Stimulated activated CD4-positive, alpha-beta T cell treated with anti-CD3 and anti-CD28 coated beads, Interleukin-1b, Interleukin-23, amount 100 ng/mL, for 1 hour (primary cell): ENCODE measurements at places on chromosomes 3 and 15.

DNA sequence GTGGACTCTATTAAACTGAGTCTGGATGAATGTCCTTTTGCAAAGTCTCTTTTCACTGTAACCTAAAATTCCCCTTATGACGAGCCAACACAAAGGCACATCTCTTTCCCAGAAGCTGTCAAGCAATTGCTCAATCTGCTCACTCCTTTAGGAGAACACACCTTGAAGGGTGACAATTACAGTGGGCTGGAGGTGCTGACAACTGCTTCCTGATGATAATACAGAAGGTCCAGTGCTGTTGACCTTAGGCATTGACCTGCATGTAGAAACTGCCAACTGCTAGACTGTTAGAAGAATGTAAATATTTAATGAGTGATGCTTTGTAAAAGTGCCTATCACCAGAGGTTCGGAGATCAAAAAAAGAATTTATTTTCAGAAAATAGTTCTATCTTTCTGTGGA lies 757.7 kb downstream of the GRM7 start:
- DNase-seq = no peak

DNA sequence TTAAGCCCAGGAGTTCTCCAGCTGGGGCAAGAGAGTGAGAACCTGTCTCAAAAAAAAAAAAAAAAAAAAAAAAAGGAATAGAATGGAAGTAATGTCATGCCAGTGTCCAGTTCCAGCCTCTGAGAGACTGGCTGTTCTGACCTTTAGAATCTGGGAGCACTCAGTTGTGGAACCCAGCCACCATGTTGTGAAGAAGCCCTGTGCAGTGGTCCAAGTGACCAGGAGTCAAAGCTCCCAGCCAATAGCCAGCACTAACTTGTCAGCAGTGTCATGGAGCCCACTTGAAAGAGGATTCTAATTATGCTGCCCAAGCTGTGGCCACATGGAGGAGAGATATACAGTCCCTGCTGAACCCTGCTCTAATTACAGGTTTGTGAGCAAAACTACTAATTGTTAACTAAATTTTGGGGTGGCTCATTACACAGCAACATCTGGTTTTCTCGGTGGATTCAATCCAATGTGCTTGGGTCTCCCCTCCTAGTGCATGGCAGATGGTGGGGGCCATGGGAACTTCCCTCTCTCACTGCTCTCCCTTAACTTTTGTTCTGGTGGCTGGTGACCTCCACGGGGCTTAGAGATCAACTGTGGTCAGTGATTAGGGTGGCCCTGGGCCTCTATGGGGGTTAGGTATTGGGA lies 55.5 kb downstream of the CLEC3B start:
- no peak for DNase-seq

DNA sequence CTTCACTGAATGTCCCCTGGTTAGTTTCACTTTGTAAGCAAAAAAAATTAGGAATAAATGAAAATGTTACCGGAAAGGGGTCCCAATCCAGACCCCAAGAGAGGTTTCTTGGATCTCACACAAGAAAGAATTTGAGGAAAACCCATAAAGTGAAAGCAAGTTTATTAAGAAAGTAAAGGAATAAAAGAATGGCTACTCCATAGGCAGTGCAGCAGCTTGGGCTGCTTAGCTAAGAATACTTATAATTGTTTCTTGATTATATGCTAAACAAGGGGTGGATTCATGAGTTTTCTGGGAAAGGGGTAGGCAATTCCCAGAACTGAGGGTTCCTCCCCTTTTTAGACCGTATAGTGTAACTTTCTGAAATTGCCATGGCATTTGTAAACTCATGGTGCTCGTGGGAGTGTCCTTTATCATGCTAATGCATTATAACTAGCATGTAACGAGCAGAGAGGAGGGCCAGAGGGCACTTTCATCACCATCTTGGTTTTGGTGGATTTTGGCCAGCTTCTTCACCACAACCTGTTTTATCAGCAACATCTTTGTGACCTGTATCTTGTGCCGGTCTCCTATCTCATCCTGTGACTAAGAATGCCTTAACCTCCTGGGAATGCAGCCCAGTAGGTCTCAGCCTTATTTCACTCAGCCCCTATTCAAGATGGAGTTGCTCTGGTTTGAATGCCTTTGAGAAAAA lies 41.0 kb upstream of the CMSS1 start:
- DNase-seq = no peak

GRCh38 chr15:80456517-80457492 lies 52.6 kb downstream of the ARNT2 start:
- no peak for DNase-seq

DNA sequence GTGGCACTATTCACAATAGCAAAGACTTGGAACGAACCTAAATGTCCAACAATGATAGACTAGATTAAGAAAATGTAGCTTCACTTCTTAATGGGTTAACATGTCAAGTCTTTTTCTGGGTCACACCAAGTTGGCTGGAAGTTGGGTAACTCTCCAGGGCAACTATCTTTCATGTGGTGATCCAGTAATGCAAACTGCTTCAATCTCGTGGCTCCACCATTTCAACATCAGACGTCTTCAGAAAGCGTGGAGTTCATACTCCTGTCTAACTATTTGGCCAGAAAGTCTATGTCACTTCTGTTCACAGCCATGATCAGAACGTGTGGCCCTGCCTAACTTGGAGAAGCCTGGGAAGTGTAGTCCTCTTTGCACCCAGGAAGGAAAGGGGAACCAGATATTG lies 32.2 kb downstream of the DUT start:
- DNase-seq = no peak

DNA sequence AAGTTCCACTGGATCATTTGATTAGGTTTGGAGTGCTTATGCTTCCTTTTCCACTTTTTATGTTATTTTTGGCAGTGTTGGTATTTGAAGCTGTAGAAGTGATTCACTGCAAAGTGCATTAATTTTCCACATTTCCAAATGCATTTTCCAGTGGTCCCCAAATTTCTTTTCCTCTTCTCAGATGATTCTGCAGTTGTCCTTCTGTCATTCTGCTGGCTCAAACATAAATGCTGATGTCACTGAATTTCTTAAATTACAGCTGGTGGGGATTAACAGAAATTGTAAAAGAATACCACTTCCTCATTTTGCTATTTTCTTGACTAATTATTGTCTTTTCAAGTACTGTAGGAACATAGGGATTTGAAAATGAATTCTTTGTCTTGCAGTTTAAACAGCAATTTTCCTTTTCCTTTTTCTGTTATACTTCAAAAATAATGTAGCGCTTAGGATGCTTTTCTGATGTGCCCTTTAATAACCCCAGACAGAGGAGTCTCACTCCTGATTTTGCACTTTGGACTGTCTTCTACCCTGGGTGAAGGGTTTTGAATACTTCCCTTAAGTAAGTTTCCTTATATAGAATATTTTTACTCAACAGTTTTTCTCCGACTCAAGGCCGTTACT lies 25.0 kb downstream of the MITF start:
- DNase-seq = no peak

DNA sequence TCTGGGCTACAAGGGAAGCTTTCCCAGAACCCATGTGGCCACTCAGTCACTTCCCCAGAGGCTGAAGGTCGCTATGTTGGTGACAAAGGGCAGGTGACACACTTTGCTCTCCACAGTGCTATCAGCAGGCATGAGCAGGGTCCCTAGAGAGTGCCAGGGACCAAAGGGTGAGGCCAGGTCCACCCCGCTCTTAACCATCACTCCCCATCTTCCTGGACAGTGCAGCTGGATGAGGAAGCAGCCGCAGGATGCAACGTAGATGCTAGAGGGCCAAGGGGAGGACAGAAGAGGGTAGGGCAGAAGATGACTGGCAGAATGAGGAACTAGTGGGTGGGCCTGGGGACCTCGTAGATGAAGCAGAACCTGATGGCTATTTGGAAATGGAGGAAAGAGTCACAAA lies 13.6 kb upstream of the LTF start:
- DNase-seq = no peak

GRCh38 chr3:177358091-177358976 lies 161.1 kb upstream of the TBL1XR1 start:
- no peak for DNase-seq

- no peak for DNase-seq
Observed at GRCh38 chr3:31432897-31433678, 99.6 kb upstream of the STT3B start.

- no peak for DNase-seq
Observed at GRCh38 chr3:169400874-169401273, 262.6 kb downstream of the MECOM start.

- no peak for DNase-seq
Observed at GRCh38 chr3:197546307-197547085, 9.3 kb downstream of the BDH1 start.

GRCh38 chr3:69210068-69210730 lies 87.8 kb upstream of the LMOD3 start:
- no peak for DNase-seq

- peak; percentile 86 for DNase-seq
Observed at GRCh38 chr15:74995182-74995778, at the start of gene SCAMP5. SCAMP5 (plus strand) TSS chr15:74995563; CDS start chr15:75011840, 16,277 bp downstream.

DNA sequence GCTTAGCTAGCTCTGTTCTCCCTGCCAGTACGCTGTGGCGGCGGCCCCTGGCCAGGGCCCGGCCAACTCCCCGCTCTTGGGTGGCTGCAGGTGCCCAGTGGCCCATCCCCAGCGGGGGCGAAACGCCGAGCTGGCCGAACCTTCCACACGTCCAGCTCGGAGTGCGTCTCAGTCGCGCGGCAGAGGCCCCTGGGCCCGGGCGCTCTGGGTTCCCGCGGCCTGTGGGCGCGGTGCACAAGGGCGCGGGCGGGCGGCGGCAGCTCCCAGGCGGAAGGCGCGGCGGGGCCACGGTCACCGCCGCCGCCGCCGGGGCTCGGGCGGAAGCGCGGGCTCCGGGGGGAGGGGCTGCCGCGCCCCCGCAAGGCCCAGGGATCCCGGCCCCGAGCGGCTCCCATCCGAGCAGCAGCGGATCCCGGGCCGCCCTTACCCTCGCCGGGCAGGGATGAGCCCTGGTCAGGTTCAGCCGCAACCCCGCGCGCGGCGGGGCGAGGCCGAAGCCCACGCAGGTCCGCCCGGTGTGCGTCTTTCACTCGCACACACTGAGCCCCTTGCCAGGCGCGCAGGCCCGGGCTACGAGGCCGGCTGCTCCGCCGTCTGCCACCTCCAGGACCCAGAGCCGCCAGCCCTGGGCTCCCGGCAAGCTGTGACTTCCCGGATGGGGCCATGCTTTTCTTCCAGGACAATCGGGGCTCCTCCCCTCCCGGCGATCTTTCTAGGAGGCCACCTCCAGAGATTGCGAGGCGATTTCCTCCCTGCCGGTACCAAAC lies 54.2 kb downstream of the CCDC54 start:
- DNase-seq = no peak

GRCh38 chr15:42727750-42728381 lies 9.1 kb downstream of the CDAN1 start:
- DNase-seq = no peak
